Neural progenitor cell (in vitro differentiated cells): ENCODE measurements at places on chromosomes 12 and 14.

DNA sequence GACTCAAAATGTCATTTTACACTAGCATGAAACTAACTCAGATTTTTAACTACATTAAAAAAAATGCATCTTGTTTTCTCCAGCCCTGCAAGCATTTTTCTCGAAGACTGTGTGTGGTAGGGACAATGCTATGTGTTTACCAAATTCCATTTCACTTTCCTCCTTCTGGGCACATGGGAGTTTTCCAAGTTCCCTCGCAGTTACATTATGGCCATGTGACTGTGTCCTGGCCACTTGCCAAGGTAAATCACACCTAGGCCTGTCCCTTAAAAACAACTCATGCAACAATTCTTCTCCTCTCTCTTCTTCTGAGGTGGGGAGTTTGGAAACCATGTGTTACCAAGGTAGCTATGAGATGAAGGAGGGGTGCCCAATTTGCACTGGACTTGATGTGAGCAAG lies 108.7 kb downstream of the SYT10 start:
- no peak for DNase-seq

DNA sequence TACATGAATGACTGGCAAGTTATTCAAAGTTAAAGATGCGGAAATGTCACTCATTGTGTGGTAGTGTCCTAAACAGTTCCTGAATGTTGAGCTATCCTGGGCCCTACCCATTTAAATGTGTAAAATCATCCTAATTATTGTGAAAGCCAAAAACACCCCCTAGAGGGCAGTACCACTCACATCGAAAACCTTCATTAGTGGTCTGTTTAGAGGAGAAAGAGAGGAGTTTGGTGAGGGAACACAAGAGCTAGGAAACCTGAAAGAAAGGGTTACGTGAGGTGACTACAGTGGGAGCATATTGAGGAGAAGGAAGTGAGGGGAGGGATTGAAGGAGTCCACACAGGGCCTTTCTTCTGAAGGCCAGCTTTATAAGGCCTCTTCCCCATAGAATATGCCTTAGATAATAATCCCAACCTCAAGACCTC lies 2.5 kb upstream of the TEP1 start:
- peak; percentile 58 for DNase-seq

DNA sequence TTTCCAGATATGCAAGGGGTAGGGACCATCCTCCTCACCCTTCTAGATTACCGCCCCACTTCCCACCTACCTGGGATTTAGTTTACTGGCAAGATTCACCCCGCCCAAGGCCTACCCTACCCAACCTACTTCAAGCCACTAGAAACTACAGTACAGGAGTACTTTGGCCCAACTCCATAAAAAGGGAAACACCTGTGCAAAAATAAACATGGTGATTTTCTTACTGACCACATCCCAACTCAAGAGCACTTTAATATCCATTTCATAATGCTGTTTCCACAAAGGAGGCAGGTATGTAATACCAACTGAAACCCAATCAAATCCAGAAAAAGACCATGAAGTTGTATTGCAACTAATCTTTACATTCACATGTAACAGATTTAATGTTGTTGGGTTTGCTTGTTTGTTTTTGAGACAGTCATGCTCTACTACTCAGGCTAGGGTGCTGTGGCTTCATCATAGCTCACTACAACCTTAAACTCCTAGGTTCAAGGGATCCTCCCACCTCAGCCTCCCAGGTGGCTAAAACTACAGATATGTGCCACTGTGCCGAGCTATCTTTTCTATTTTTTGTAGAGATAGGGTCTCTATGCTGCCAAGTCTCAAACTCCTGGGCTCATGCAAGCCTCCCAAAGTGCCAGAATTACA lies 41.7 kb upstream of the RAP1B start:
- no peak for DNase-seq

DNA sequence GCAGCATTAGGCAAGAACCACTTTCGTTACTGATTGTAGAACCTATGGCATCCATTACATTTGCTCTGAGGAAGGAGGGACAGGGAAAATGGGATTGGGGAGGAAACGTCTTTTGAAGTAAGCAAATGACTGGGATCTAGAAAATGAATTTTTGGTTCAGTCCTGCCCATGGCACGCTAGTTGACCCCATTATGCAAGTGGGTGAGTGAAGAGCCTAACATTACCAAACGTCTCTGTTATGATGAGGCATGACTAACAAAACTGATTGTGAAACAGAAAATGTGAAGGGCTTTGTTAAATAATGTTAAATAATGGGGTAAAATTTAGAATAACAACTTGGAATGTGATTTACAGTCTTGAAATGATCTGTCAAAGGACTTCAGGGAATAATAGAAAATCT lies 38.9 kb downstream of the CPSF2 start:
- DNase-seq: no peak

DNA sequence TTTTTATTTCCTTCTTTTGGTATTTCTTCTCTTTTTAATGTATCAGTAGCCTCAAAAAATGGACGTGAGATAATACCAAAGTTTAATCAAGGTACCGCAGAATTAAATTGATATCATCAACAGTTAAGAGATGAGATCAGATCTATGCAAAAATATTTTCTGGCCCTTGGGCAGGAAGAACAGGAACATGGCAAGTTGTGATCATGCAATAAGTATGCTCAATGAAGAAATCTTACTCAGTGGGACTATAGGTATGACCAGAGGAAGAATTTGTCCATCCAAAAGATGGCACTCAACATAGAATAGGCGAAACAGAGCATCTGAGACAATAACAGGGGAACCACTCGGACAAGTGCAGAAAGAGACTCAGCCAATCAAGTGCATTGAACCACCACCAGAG lies 914 bp upstream of the GARIN2 start:
- no peak for DNase-seq

- DNase-seq: no peak
Measured at GRCh38 chr14:106038263-106038662, 511.9 kb downstream of the TMEM121 start.

DNA sequence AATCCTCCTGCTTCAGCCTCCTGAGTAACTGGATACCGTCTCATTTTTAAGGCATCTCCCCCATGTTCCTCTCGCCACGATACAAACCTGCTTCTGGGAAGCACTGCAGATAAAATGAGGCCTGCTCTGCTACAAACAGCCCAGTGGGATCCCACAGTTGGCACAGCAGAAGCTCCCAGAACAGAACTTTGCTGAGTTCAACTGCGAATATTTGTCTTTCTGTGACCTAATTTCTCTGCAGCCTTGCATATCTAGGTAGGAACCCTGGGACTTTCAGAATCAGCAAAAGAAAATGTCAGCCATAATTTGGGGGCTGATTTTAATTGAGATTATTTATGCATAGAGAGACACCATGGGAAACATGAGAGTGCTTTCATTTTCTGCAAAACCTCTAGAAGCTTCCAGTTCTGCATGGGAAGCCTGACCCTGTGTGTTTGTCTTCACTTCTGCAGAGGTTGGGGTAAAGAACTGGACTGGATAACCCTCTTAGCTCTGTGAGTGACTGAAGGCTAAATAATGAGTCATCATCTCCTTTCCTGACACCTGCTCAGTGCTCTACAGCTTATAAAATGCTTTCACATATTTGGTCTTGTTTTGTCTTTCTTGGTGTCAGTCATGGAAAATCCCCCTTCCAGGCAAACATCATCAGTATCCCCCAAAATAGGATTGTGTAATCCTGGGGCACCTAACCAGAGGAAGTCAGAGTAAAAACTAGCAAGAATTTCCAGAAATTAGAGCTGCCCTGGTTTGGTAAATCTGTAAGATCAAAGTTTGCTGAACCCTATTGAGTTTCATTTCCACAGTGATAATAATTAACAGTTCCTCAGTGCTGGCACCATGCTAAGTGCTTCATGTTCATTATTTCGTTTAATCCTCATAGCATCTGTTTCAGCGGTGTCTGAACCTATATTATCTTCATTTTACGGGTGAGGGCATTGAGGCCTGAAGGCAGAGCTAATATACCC lies 185.8 kb downstream of the SLC15A4 start:
- no peak for DNase-seq

- no peak for DNase-seq
Measured at GRCh38 chr12:76113800-76114757, 29.6 kb upstream of the NAP1L1 start.

DNA sequence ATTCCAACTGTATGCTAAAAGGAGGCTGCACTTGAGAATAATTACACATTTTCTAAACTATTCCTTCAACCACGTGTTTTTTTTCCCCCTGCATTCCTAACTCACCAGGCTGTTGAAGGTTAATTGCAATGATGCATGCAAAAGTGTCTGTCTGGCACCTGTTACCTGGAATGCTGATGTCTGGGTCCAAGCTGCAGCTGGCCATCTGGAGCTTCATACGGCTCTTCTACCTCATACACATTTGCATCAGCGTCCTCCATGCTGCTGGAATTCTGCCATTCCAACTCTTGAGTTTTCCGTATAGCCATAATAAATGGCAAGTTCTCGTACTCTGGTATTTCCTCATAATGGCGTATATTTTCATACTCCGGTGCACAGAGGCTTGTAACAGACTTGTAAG lies 8.6 kb downstream of the FGD6 start:
- DNase-seq: no peak

DNA sequence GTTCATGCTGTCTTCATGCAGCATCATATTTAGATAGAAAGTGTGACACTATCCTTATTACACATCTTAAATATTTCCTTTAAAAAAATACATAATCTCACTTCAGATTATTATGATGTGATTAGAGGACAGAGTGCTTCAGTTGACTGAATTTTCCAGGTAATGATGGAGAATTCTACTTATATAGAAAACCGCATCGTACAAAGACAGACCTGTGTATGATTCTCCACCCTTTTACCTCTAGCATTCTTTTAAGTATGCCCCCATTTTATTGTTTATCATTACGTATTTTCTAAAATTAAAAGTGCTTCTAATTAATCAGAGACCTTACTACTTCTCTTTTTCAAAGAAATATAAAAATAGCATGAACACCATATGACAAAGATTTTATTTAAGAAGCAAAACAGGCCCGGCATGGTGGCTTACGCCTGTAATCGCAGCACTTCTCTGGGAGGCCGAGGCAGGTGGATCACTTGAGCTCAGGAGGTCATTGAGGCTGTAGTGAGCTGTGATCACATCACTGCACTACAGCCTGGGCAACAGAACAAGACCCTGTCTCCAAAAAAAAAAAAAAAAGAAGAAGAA lies 13.9 kb downstream of the RPS6KA5 start:
- DNase-seq: no peak

DNA sequence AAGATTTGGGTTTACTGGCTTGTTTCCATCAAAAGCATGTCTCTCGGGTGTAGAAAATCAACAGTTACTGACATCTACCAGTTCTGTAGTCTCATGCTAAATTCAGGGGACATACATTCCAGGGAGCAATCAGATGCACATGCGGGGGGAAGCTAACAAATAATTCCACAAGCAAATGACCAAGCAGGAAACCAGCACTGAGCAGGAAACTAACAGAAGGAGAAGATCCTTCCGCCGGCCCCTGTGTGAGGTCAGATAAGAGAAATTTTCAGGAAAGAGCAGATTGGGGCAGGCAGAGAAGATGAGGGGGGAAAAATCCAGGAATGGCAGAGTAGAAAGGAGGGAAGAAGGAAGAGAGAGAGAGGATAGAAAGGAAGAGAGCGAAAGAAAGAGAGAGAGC lies 127.6 kb upstream of the TMCC3 start:
- no peak for DNase-seq

GRCh38 chr12:80655751-80656150 lies 51.7 kb upstream of the MYF6 start:
- DNase-seq: no peak

- no peak for DNase-seq
Measured at GRCh38 chr12:56197921-56198635, 8.8 kb upstream of the SMARCC2 start.

- DNase-seq: no peak
Measured at GRCh38 chr12:3928538-3929184, 55.5 kb upstream of the PARP11 start.

- peak; percentile 25 for DNase-seq
Measured at GRCh38 chr12:52260361-52261207, 13.9 kb upstream of the KRT86 start.
